Myometrial cell (primary cell): ENCODE measurements at places on chromosomes 7 and 10. TPM values are rescaled to one million over a fixed set of nuclear protein-coding genes. Genes with fewer than 3 reads are reported as not detected.

The NEUROD6 gene
- total RNA-seq, result not detected in 2 replicates

The WDR86 gene
- 17.6 and 19.1 TPM in 2 replicates for total RNA-seq

The OPN1SW gene
- total RNA-seq, result not detected in 2 replicates

The LAMB4 gene
- total RNA-seq, result under 0.01 TPM in 2 replicates

The NKX1-2 gene
- not detected in 2 replicates for total RNA-seq

The ZWINT gene
- total RNA-seq, result 24.2 and 36.2 TPM in 2 replicates

The GNAT3 gene
- total RNA-seq, result not detected in 2 replicates

The PSD gene
- 9.2 and 14.1 TPM in 2 replicates for total RNA-seq

The ACBD7 gene
- 3.7 and 4.3 TPM in 2 replicates for total RNA-seq

The AGR2 gene
- total RNA-seq, result not detected in 2 replicates

The GCK gene
- total RNA-seq, result 1.2 and 2.7 TPM in 2 replicates

The SRRM3 gene
- total RNA-seq, result 4.6 and 5.0 TPM in 2 replicates

The ZNF503 gene
- 8.1 and 12.4 TPM in 2 replicates for total RNA-seq

The ZPBP gene
- total RNA-seq, result not detected in 2 replicates

The LIPM gene
- not detected in 2 replicates for total RNA-seq
